Motor neuron (in vitro differentiated cells): ENCODE measurements at places on chromosomes 16 and 17. TPM values are rescaled to one million over a fixed set of nuclear protein-coding genes. Genes with fewer than 3 reads are reported as not detected.

Gene CDH11
- total RNA-seq, result 26.9 and 27.5 TPM in 2 replicates

Gene SRP68
- total RNA-seq, result 33.5 and 36.2 TPM in 2 replicates

Gene MARF1
- 32.4 and 35.3 TPM in 2 replicates for total RNA-seq

Gene SHBG
- 0.74 and 9.1 TPM in 2 replicates for total RNA-seq

Gene ACE
- 0.41 and 0.71 TPM in 2 replicates for total RNA-seq

Gene SLC46A1
- 6.5 and 6.9 TPM in 2 replicates for total RNA-seq

Gene CD7
- total RNA-seq, result 2.6 and 3.8 TPM in 2 replicates

Gene KSR1
- total RNA-seq, result 19.6 and 28.2 TPM in 2 replicates

Gene OR3A3
- not detected in 2 replicates for total RNA-seq

Gene FSCN2
- 0.94 and 0.98 TPM in 2 replicates for total RNA-seq

Gene YWHAE
- 359 and 449 TPM in 2 replicates for total RNA-seq

Gene PLLP
- total RNA-seq, result 1.5 and 1.6 TPM in 2 replicates

Gene RFNG
- 29.8 and 34.8 TPM in 2 replicates for total RNA-seq

Gene CD300H
- total RNA-seq, result not detected in 2 replicates

Gene TBC1D16
- total RNA-seq, result 36.7 and 36.9 TPM in 2 replicates

Gene FBXL16
- 7.3 and 9.7 TPM in 2 replicates for total RNA-seq

Gene KRT20
- total RNA-seq, result 0.09 TPM in 1 of 2 replicates, not detected in the other

Gene FOXN1
- total RNA-seq, result 0.16 and 0.66 TPM in 2 replicates

Gene HBA1
- not detected in 2 replicates for total RNA-seq

Gene UNC45B
- total RNA-seq, result 0.43 and 0.46 TPM in 2 replicates

Gene PRSS8
- 0.43 and 0.59 TPM in 2 replicates for total RNA-seq

Gene PIEZO1
- total RNA-seq, result 37.9 and 45.2 TPM in 2 replicates

Gene MED31
- 15.9 and 19.5 TPM in 2 replicates for total RNA-seq

Gene CAPNS2
- 0.31 TPM in 1 of 2 replicates, not detected in the other for total RNA-seq

Gene SLC5A10
- total RNA-seq, result 0.27 and 0.76 TPM in 2 replicates

Gene ACSM2A
- total RNA-seq, result 0.31 TPM in 1 of 2 replicates, not detected in the other

Gene PDP2
- 4.6 and 6.5 TPM in 2 replicates for total RNA-seq

Gene GJC1
- 7.9 and 8.2 TPM in 2 replicates for total RNA-seq

Gene TBC1D3I
- total RNA-seq, result not detected in 2 replicates

Gene PRSS27
- total RNA-seq, result 5.4 and 7.1 TPM in 2 replicates

Gene CRHR1
- total RNA-seq, result 10.3 and 11.3 TPM in 2 replicates

Gene OSGIN1
- 1.8 and 2.1 TPM in 2 replicates for total RNA-seq

Gene RAMP2
- 34.2 and 34.5 TPM in 2 replicates for total RNA-seq

Gene TRPV3
- total RNA-seq, result 0.86 and 3.2 TPM in 2 replicates

Gene GJD3
- 0.58 and 0.68 TPM in 2 replicates for total RNA-seq

Gene CALB2
- 2.4 TPM in 1 of 2 replicates, not detected in the other for total RNA-seq

Gene NOTUM
- 0.37 and 0.52 TPM in 2 replicates for total RNA-seq

Gene TM4SF5
- total RNA-seq, result not detected in 2 replicates

Gene HOXB5
- 39.7 and 51.9 TPM in 2 replicates for total RNA-seq

Gene NACA2
- total RNA-seq, result not detected in 2 replicates

Gene TEKT5
- total RNA-seq, result 0.22 and 0.44 TPM in 2 replicates

Gene IKZF3
- total RNA-seq, result 0.07 TPM in 1 of 2 replicates, not detected in the other

Gene CHRNB1
- 13.0 and 13.2 TPM in 2 replicates for total RNA-seq

Gene TEX19
- total RNA-seq, result 0.26 TPM in 1 of 2 replicates, not detected in the other

Gene MAPT
- total RNA-seq, result 159 and 161 TPM in 2 replicates
